Ureter (tissue), 1 donor: ENCODE measurements at places on chromosomes 2 and 18.

GRCh38 chr2:15133461-15133860, 427.7 kb downstream of the NBAS start:
- no peak for DNase-seq

- DNase-seq = no peak
These were observed 14.5 kb downstream of the CERS6 start for GRCh38 chr2:168470320-168471162.

DNA sequence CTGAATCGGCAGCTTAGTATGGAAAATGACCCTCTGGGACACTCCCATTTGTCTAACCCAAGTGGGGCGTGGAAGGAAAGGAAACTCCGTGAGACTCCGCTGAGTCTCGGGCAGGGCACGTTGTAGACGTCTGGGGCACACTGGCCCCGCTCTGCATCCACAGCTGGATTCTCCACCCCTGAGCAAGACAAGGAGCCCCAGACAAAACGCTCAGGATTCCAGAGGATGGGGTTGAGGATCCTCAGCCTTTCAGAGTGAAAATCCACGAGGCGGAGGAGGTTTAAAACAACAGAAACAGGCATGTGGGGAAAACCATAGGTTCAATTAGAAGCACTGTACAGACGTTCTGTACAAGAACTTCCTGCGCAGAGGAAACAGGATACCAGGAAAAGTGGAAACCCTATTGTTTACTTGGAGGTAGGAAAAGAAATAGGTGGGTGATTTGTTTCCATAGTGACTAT, 124.9 kb upstream of the ZNF236 start:
- no peak for DNase-seq

GRCh38 chr2:47236503-47237215, 81.6 kb upstream of the STPG4 start:
- no peak for DNase-seq

DNA sequence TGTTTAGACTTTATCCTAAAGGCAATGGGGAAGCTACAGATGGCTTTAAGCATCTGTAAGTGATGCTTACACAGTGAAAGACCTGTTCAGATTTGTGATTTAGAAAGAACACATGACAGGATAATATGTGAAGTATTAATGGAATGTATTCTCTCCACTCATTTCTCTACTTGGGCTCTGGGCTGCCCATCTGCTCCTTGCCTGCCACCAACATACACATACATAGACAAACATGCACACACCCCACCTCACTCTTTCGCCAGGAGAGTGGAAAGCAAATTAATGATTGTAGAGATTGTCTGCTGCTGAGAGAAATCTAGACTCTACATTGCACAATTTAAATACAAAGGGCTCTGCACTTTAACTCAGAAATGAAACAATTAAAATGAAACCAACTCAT, 61.0 kb upstream of the NFE2L2 start:
- no peak for DNase-seq

DNA sequence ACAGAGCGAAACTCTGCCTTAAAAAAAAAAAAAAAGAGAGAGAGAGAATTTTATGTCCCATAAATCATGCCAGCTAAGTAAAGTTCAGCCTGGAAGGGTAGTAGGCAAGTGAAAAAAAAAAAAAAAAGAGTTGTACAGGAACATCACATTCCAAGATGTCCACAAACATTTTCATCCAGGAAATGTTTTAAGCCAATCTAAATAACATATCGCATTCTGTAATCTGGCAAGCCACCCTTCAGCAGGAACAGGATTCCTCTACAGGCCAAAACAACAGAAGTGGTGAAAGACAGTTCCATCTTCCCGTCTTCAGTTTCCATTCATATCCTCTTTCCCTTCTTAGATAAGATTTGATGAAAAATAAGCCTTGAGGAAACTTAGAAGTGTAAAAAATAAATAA, 1108.1 kb upstream of the DDX18 start:
- DNase-seq = no peak

DNA sequence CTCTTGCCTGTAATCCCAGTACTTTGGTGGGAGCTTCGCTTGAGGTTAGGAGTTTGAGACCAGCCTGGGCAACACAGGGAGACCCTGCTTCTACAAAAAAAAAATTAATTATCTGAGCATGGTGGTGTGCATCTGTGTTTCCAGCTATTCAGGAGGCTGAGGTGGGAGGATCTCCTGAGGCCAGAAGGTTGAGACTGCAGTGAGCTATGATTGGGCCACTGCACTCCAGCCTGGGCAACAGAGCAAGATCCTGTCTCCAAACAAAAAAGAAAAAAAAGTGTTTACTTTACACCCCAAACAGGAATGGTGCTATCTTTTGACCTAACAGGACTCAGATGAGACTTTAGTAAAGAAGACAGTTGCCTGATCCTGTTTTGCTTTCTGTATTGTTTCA, 35.6 kb downstream of the MAL start:
- no peak for DNase-seq

GRCh38 chr2:172429301-172429968, 2.0 kb downstream of the ITGA6 start:
- no peak for DNase-seq

DNA sequence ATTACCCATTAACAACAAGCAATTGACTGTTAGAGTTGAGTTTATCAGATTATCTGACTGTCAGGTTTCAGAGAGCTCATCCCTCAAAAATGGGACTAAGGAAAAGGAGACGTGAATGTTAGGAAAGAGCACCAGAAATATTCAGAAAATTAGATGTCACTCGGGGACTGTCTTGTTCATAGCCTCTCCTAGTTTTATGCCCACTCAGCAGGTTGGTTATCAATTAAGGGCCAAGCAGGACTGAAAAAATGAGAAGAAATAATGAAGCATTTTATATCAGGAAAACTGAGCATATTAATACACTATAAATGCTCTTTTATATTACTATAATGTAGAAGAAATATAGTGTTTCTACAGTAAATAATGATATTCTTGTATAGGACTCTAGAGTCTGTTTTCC, 188.1 kb upstream of the NRXN1 start:
- no peak for DNase-seq
